ENCODE measurements at places on chromosomes 1 and 21.

GRCh38 chr1:172622541-172622940 lies 36.4 kb upstream of the FASLG start:
- no peak for DNase-seq

- DNase-seq = no peak
These were observed 19.8 kb upstream of the C1orf105 start for GRCh38 chr1:172400722-172401105.

GRCh38 chr1:245019910-245020486 lies 134.8 kb upstream of the KIF26B start:
- no peak for DNase-seq

GRCh38 chr1:104929280-104929679 lies 1179.6 kb downstream of the AMY1C start:
- no peak for DNase-seq

DNA sequence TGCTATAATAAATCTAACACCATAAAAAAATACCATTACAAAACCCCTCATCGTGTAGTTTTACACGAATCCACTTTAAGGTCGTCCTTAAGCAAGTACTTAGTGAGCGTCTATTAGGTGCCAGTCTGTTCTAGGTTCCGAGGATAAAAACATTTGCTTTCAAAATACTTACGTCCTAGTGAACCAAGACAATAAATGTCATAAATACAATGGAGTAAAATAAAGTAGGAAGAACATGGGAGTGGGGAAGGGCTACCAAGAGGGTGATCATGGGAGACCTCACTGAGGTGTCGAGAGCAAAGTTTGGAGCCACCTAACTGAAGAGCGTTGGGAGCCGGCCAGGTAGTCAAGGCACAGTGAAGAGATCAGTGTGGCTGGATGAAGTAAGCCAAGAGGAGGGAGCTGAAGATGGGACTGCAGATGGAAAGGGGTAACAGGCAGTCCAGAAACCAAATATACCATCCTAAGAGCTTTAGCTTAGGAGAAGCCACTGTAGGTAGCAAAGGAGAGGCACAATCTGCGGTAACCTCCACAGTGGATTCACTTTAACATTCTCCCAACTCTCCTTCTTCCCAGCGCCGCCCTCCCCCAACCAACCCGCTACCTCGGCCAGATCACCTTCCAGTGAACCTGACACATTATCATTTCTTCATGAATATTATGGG lies 684 bp downstream of the LTN1 start:
- DNase-seq = no peak

- DNase-seq = peak; percentile 40
These were observed 7.8 kb upstream of the SRRM1 start for GRCh38 chr1:24635195-24635843.

DNA sequence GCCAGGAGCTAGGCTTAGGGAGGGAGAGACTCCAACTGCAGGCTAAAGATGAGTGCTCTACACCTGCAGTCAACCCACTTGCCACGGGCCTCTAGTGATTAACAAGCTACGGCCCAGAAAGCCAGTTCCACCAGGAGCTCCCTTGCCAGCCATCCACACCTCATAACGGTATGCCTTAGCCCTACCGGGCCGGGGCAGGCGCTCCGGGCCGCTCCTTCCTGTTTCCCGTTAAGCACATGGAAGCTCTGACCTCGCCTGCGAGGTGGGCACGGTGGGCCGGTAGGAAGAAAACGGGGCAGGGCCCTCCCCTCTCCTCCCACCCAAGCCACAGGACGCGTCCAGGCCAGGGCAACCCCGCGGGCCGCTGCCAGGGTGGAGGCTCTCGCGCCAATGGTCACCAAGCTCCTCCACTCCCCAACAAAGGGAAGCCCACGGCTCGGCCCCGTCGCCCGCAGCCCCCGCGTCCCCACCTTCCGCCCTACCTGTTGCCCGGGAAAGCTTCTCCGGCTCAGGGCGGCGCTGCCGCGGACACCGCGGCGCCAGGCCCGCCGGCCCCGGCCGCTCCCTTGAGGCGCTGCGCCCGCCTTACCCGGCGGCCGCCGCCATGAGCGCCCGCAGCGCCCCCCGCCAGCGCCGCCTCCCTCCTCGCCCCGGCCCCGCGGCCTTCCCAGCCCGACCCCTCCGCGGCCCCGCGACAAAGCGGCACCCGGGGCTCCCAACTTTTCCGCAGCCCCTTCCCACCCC lies 627 bp downstream of the CERS2 start:
- DNase-seq = no peak

DNA sequence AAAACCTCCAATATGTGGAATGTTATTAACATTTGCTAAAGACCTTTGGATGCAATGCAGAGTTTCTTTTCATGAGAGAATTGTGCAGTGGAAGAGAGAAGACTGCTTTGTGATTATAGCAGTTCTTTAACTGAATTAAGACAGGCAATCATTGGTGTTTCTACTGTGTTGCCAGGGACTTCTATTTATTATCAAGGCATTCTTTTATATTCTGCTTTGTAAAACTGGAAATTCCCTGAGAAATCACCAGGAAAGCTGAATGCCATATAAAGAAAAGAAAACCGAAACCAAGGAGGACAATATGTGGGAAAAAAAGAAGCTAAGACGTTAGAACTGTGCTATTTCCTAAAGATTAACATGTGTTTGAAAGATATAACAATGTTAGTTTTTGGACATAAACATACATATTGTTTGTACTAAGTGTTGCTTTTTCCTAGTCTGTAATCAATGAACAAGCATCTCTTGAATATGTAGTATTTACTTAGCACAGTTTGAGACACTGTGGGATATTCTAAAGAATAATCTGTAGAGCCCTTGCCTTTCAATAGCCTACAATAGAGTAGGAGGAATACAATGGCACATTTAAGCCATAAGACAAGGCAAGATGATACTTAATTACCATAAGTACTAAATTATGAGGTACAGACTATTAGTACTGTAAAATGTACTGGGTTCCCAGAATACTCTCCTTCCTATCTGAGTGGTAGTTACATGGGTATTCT lies 47.1 kb downstream of the EXTL2 start:
- DNase-seq = peak; percentile 40

DNA sequence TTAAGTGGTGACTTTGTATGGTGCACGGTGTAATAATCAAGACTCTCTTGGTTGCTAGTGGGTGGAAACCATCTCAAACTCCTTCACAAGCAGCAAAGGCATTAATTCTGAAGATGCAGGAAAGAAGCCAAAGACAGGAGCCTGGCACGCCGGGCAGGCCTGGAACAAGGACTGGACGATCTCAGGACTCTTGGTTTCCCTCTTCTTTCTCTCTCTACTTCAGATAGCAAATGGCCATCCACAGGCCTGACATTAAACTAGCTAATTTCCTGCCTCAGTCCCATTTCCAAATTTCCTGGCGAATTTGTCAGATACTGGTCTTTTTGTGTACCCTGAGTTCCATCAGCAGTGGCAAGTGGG lies 28.2 kb downstream of the STYXL2 start:
- DNase-seq = no peak

DNA sequence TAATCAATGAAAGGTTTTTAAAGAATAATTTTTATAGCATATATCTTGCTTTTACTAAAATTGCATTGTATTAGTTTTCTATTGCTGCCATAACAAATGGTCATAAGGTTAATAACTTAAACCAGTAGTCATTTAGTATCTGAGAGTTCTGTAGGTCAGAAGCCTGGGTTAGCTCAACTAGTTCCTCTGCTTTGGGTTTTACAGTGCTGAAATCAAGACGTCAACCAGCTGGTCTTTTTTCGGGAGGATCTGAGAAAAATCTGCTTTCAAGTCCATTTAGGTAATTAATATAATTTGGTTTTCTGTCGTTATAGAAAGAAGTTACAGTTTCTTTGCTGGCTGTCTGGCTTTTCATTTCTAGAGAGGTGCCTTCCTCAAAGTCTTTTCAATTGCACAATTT lies 577.7 kb downstream of the MRPL39 start:
- DNase-seq = no peak

- no peak for DNase-seq
These were observed 20.6 kb downstream of the NPR1 start for GRCh38 chr1:153698923-153699714.

GRCh38 chr1:173093691-173094445 lies 43.1 kb upstream of the TNFSF18 start:
- DNase-seq = no peak

DNA sequence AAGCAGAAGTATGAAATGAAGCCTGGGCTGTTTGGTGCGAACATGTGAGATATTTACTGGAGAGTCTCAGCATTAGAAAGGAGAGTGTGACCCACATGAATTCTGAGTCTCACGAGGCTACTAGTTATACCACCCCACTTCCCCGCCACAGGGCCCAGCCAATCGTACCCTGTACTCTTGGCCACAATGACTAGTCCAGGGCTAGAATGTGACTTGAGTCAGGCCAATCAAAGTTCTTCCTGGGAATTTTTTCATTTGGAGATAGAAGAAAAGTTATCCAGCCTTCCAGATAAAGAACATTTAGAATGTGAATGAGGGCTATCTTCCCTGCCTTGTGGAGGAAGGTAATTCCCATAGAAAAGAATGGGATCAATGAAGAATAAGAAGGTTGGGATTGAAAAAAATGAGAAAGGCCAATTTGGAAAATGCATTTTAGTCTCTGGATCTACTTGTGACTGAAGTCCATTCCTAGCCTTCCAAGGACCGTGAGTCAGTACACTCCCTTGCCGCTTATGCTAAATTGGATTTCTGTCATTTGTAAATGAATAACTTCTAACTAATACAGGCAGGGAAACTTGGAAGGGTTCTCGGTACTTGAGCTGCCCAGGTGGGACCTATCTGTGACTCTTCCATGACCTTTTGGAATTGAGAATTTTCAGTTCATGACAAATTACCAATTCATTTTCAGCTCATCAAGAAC lies 12.3 kb upstream of the RIMKLA start:
- no peak for DNase-seq

- DNase-seq = no peak
These were observed 57.9 kb upstream of the IRF2BP2 start for GRCh38 chr1:234667600-234668576.

DNA sequence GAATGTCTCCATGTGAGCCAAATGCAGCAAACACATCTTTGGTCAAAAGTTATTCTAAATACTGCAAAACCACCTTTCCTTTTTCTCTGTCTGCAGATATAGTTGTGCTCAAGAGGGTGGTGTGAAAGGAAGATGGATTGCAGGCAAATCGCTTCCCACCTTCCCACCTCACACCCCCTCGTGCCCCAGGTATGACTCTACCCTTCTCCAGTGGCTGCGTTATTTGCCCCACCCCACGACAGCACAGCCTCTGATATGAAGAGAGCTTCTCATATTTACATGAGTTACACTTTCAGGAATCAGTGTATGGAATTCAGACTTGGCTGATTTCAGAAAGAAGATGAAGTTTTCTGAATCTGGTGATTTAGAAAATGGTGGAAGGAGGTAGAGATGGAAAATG lies 5.8 kb downstream of the TRIM58 start:
- no peak for DNase-seq

GRCh38 chr1:150810958-150811659 lies 3.0 kb upstream of the CTSK start:
- DNase-seq = no peak

GRCh38 chr21:33916200-33916567 lies 580 bp upstream of the ATP5PO start:
- no peak for DNase-seq

- no peak for DNase-seq
These were observed 44.8 kb downstream of the NUF2 start for GRCh38 chr1:163366555-163366954.

DNA sequence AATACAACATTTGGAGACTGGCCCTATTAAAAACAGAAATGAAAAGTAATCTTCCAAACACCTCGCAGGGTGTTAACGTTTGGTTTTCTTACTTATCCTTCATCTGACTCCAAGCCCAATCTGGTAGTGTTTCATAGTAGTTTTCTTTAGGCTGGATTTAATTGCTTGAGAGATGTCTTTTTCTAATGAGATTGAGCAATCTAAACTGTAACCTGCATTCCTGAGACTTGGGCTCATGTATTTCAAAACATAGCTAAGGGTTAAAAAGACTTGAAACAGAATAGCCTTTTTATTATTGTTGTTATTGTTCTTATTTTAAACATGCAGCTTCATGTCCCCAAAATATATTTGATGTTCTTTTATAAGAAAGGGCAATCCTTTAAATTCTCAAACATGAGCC lies 278.9 kb downstream of the TGFB2 start:
- no peak for DNase-seq

DNA sequence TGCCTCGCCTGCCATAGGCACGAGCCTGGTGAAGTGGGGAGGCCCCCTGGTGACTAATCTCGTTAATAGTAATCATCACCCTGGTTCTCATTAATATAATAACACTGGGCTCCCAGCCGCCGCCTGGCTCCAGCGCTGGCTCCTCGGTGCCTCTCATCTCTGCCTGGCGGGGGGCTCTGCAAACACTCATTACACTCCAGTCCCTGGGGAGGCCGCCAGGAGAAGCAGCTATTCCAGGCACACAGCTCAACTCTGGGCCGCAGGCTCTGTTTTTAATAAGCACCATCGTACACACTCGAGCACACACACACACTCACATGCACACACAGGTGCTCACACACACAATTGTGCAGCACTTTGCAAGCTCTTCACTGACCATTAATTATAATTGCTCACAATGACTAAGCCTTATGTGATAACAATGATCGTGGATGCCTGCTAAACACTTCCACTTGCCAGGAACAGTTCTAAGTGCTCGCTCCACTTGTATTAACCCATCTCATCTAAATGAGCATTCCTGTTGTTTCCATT lies 52.2 kb downstream of the SDC3 start:
- no peak for DNase-seq

- no peak for DNase-seq
These were observed 111.9 kb downstream of the ADSS2 start for GRCh38 chr1:244339776-244340175.

DNA sequence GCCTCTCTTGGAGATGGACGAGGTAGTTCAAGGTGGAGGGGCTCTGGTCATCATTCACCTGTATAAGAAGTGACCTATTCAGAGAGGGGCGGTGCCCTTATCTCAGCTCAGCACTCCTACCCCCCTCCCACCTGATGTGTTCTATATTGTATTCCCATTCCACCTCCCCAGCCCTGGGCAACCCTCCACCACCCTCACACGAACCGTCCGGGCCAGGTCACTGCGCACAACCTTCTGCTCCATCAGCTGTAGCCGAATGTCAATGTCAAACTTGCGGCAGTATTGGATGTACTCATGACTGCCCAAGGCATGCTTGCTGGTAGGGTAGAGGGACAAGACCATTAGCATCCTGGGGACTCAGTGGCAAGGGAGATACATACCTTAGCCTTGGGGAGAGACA lies 34.3 kb downstream of the PIK3C2B start:
- no peak for DNase-seq

GRCh38 chr1:42420121-42420520 lies 35.7 kb downstream of the ZMYND12 start:
- DNase-seq = no peak

All from pulmonary artery endothelial cell (primary cell).